ENCODE measurements at places on chromosomes 5 and 9.

DNA sequence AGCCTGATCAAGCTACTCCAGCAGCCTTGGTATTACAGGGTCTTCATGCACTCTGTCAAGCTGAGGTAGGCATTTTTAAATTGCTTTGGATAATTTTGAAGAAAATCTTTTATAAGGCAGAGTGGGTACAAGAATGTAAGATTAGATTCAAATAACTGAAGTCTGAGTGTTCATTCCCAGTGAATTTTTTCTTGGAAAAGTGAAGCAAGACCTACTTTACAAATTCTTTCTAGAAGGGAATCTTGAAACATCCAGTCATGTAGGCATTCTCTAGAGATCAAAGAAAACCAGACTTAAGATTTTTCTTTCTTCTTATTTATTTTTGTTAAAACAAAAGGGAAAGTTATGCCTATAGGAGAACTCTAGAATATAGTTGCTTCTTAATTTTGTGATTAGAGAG is 139.0 kb downstream of the FOCAD start:
- no peak for DNase-seq

DNA sequence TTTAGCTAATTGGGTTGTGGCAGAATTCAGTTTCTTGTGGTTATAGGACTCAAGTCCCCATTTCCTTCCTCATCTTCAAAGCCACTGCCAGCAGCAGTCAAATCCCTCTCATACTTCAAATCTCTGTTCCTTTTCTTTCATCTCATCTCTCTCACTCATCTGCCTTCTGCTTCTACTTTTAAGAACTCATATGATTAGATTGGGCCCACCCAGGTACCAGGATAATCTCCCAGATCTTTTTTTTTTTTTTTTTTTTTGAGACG is 8.0 kb upstream of the REEP5 start:
- no peak for DNase-seq

GRCh38 chr9:83992901-83993300 is 12.3 kb downstream of the RMI1 start:
- no peak for DNase-seq

- no peak for DNase-seq
Measured at GRCh38 chr5:129460936-129461710, 1.0 kb downstream of the ADAMTS19 start.

DNA sequence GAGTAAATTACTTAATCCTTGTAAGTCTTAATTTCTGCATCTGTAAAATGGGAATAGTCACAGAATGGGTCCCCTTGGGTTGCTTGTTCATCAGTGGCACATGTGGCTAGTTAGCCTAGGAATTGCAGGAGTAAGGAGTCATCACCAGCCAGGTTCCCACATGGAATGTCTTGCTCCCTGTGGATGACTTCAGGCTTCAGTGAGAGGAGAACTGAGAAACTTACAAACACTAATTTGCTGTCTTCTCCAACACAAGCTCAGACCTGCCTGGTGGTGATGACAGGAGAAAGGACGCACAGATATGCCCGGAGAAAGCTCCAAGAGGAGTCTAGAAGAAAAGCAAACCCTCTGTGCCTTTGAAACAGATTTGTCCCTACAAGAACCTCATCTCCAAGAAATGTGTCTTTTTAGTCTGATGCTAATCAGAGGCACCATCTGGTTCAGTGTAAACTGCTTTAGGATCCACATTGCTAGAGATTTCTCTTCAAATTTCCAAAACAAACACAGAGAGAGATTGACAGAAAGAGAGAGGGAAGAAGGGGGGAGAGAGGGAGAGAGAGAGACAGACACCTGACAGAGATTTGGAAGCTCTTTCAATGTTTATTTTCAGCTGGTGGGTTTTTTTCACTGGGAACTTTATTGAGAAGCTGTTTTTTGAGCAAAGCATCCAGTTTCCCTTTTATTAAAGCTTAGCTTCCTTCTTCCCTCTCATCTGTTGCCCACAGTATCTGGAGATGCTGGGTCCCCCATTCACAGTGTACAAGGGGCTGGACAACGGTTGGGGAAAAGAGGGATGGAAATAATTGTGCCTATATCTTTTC is 128.3 kb downstream of the DOCK2 start:
- no peak for DNase-seq

DNA sequence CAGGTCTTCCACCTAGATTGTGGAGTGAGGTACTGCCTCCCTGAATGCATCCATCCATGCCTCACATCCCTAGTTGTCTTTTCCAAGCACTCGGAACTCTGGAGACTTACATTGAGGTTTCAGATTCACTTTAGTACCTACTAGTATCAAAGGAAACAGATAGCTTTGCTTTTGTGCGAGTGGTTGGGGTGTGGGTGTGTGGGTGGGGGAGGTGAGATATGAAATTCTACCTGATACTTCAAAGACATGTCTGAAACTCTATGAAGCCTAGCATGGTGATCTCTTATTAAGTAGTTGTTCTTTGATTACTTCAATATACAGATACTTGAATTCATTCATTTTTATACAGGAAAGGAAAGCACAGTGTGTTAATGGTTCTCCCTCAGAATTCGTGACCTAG is 64.4 kb downstream of the MCCC2 start:
- DNase-seq, result no peak

- no peak for DNase-seq
Measured at GRCh38 chr5:1926471-1927341, 44.0 kb upstream of the IRX4 start.

DNA sequence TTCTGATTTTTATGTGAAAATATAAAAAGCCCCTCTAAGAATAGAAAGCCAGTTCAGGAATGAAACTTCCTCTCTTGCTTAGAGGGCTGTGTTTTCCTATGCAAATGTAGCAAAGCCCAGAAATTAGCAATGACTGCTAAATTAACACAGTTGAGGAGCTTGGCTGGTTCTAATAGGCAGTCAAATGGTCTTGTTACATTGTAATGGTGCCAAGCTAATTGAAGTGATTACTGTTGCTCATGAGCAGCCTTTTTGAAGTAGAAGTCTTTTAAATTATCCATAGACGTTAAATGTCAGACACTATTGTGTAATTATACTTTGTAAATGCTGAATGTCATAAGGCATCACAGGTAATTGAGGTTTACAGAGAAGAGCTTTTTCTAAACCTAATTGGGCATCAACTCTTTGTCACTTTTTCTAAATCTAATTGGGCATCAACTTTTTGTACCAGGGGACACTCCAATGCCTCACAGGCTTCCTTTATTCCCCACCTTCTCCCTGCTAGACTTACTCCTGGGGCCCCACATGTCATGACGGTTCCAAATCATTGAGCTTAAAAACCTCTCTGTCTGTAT is 229.1 kb downstream of the PSAT1 start:
- DNase-seq, result no peak

DNA sequence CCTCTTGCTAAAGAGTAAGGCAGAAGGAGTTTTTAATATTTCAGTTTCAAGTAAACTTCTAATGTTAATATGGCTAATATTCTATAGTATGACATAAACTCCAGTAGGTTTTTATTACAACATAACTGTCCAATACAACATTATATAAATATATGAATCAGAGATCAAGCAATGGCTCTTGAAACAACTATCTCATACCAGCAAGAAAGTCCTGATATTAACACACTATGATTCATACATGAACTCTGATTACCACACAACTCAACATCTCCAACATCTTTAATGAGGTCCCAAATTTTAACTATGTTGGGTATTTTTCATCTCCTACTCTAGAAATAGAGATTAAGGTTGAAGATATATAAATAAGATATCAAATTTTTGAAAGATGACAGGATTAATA is 878.3 kb downstream of the TLE1 start:
- DNase-seq, result no peak
